Mucosa of gallbladder (tissue), 1 donor: ENCODE measurements at places on chromosomes 4 and X.

GRCh38 chrX:89033723-89034122 lies 286.7 kb downstream of the CPXCR1 start:
- no peak for DNase-seq

- no peak for DNase-seq
Measured at GRCh38 chr4:152815078-152815477, 35.3 kb downstream of the ARFIP1 start.

DNA sequence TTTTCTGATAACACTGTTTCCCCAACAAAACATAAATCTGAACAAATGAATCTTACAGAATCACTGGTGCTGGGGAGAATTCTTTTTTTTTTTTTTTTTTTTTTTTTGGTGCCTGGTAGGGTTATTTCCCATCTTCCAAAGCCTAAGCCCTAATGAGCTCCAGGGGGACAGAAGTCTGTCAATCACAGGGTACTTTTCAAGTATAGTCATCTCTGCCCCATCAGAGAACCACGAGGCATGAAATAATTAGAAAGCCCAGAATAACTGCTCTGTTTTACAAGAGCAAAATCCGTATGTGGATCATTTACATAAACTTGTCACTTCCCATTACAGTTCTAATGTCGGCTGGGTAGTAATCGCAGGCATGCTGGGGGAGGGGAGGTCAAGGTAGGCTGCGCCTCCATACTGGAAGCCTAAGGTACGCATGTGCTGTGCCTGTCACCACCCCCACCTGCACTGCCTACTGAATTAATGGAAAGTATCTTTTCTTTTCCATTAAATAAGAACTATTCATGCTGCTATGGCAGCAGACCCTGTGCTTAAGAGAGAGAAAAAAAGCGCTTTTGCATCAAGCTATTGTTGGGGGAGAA lies 164.7 kb upstream of the LEF1 start:
- DNase-seq, result no peak

DNA sequence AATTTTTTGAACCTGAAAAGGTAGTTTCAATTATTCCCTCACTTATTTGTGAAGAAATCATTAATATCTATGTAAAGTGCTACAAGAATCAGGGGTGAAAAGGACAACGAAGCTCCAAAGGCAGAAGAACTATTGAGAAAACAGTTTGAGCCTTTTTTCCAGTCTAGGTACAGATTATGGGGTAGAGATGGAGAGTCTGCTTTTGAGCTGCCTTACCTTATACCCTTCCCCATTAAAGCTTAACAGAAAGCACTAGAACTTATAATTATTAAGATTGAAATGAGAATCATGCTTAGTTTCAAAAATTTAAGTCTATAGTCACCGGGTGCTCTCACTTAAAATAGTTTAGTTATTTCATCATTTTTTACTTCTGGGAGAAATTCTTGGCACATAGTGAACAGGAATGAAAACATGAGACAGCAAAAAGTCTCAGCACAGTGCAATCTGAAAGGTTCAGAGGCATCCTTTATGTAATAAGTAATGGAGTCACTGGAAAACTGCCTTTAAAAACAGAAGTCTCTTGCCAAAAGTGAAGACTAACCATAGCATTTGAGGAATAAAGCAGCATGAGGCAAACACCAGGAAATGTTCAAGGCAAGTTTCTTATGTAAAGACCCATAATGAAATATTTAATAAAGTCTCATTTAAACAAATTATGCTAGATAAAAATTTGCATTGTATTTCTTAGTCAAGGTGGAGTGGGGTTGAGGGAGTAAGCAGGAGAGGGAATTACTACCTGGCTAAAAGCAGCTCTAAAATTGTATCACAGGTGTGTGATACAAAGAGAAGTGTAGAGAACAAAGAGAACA lies 5.1 kb upstream of the DCLK2 start:
- no peak for DNase-seq

DNA sequence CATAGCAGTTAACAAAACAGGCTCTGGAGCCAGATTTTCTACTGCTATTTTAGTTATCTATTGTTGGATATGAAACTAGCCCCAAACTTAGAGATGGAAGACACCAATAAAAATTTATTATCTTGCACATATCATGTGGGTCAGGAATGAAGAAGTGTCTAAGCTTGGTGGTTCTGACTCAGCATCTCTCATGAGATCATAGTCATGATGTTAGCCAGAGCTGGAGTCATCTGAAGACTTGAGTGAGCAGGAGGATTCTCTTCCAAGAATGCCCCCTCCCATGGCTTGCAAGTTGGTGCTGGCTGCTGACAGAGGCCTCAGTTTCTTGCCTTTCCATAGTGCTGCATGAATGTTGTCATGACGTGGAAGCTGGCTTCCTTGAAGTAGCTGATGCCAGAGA lies 68.2 kb upstream of the TAPT1 start:
- DNase-seq, result no peak

DNA sequence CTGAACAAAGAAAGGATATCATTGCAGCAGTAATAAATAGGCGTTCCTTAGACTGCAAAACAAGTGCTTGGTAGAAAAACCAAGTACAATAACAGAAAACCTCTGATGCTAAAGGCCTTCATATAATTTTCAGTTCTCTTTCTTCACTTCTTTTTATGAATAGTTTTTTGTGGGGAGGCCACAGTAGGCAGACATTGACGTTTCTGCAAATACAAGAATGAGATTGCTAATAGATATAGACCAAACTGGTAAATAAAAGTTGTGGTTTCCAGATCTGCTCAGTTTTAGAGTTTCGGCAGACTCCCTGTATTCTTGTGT lies 57.0 kb upstream of the RAP1GDS1 start:
- no peak for DNase-seq

GRCh38 chrX:103730147-103730795 lies 19.6 kb downstream of the TMEM31 start:
- no peak for DNase-seq

GRCh38 chrX:150683112-150683511 lies 10.1 kb upstream of the MTMR1 start:
- no peak for DNase-seq

DNA sequence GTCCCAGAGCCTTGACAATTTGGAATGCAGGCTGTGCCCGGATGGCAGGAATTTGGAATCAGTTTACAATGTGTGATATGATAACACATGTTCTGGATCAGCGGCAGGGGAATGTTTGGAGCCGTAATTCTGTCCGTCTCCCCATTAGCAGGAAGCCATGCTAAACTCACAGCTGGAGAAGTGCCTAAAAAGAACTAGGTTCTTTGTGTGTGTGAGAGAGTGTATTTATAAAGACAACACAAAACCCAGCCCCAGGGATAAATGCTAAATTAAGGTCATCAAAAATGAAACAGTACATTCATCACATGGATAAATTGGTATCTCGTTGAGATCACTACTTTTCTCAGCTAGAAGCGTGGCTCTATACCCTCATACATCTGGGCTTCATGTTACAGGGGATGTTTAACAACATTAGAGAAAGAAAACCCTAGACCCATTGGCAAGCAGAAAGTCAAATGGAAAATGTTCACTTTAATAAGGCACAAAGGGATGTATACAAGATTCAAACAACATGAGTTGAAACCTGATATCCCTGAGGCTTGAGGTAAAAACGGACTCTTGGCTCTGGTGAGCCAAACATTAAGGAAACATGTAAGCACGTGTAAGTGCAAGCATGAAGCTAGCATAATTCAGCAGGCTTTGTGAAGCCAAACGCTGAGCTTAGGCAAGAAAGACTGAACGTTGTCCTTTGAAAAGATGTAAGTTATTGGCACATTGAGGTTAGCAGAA lies 18.0 kb upstream of the TMEM131L start:
- no peak for DNase-seq

DNA sequence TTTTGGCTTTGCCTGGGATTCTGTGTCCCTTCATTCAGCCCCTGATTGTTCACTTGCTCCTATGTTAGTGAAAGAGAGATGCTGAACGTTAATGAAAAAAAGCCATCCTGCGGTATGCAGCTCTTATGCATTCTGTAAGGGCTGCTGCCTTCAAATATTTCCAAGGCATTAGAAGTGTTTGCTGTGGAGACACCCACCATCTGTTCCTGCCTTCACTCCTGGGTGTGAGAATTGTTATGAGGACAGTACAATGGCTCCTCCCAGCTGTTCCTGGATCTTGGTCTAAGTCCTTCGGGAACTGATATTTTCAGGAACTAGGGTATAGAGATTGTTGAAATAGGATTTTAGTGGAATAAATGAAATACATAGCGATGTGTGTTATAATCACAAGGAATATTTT lies 427.1 kb upstream of the FAM47C start:
- DNase-seq, result no peak

DNA sequence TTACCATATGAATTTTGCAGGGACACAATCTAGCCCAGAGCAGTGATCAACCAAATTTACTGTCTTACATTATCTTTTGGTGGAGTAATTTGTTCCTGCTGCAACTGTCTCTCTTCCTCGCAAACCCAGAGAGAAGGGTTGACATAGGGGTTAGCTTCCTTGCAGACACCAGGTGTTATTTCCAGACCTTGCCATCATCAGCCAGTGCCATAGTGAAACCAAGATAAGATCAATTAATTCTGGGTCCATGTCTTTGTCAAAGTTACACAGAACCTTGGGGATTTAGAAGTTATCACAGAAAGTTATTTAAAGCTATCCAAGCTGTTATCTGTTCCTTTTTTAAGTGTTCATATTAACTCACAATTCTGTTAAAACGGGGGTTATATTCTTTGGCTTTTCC lies 23.6 kb upstream of the GPRIN3 start:
- DNase-seq, result no peak
